ENCODE measurements at places on chromosomes 7 and 10.

DNA sequence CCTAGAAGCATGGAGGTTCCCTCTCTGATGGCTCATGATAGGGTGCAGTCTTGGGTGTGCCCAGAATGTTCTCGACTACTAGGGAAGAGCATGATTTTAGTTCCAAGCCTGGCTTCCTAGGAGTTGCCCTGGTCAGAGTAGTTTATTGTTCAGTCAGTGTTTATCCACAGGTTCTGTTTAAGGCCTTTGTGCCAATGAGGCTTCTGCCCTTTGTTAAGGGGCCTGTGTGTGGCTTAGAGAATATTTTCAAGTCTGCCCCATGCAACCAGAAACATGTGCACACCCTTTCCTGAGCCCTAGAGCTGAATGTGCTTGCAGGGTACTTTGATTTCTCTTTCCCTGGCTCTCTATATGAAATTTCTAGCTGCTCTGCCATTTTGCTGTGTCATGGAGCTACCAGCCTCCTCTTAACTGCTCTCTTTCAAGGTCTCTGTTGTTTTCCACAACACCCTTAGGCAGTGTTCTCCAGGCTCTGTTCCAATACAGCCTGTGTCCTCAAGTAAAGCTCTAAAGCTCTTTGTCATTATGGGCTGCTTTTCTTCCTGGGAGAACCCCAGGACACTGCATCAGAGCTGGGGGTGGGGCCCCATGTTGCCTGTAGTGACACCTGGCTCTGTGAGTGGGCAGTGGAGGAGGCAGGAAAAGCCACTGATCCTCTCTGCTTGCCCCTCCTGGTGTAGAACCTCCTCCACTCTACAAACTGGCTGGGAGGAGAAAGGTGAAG, 34.1 kb upstream of the TSPAN33 start:
- peak; percentile 42 for DNase-seq

DNA sequence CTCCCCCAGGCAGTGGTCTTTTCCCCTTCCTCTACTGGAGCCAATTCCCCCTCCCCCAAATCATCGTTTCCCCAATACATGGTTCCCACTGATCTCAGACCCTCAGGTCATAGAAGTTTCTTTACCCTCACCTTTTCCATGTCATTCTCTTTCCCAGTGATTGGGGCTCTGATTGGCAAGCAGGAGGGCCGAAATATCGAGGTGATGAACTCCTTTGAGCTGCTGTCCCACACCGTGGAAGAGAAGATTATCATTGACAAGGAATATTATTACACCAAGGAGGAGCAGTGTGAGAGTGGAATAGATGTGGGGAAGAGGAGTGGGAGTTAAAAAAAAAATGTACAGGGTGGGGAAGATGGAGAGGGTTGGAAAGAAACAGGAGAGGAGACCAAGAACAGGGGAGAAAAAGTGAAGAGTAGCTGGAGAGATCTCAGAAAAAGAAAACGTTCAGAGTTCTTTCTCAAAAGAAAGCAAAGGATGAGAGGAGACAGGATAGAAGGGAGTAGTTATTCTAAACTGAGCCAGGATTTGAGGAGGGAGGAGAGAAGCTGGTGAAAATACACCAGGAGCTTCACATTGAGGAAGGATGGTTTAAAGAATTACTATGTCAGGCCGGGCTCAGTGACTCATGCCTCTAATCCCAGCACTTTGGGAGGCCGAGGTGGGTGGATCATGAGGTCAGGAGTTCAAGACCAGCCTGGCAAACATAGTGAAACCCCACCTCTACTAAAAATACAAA, 858 bp downstream of the COPS6 start:
- DNase-seq = peak; percentile 43

- DNase-seq = peak; percentile 87
These were observed 75.6 kb upstream of the GPR22 start for GRCh38 chr7:107394276-107394675.

DNA sequence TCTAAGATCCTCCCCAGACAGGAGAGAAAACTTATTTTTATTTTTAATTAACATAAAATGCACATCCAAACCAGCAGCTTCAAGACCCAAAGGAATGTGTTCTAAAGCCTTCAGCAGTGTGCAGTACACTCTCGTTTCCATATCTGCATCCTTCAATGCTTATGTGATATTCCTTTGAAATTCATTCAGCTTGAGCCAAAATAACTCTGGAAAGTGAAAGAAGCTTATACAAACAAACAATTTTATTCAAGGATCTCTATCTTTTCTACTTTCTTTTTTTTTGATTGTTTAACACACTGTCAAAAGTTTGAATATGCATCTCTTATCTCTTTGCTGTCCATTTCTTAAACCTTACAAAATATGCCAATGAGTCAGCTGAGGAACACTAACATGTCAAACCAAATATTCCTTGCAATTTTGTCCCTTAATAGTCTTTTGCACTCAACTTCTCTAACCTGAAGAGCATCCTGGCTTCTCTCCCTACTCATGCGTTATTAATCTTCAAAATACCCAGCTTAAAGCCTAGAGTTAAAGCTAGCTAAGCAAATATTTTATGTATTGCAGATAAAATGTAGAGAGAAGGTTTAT, 124.3 kb downstream of the THSD7A start:
- peak; percentile 6 for DNase-seq

- no peak for DNase-seq
These were observed 84.3 kb downstream of the CPED1 start for GRCh38 chr7:121072826-121073225.

Measured in adipocyte (in vitro differentiated cells).